ENCODE measurements at places on chromosomes 12 and 14. TPM values are rescaled to one million over a fixed set of nuclear protein-coding genes. Genes with fewer than 3 reads are reported as not detected.
A peak's percentile ranks its signal among the peaks of the same experiment; 100 is the strongest.

- no peak for DNase-seq
Observed at GRCh38 chr14:53888535-53889386, 67.9 kb downstream of the BMP4 start.

DNA sequence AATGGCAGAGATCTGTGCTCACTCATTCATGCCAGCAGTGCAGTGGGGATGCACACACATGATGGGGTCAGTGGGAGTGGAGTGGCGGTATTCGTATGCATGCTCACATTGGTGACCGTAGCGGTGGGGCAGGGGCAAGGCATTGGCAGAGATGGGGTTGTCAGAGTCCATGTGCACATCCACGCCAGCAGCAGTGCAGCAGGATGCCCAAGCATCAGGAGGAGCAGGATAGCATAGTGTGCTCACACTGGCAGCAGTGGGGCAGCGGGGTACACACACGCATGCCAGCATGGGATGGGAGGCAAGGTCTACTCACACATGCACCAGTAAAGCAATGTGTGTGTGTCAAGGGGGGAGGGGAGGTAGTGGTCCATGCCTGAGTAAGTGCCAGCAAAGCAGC, 89.4 kb upstream of the GARIN6 start:
- peak; percentile 22 for DNase-seq

DNA sequence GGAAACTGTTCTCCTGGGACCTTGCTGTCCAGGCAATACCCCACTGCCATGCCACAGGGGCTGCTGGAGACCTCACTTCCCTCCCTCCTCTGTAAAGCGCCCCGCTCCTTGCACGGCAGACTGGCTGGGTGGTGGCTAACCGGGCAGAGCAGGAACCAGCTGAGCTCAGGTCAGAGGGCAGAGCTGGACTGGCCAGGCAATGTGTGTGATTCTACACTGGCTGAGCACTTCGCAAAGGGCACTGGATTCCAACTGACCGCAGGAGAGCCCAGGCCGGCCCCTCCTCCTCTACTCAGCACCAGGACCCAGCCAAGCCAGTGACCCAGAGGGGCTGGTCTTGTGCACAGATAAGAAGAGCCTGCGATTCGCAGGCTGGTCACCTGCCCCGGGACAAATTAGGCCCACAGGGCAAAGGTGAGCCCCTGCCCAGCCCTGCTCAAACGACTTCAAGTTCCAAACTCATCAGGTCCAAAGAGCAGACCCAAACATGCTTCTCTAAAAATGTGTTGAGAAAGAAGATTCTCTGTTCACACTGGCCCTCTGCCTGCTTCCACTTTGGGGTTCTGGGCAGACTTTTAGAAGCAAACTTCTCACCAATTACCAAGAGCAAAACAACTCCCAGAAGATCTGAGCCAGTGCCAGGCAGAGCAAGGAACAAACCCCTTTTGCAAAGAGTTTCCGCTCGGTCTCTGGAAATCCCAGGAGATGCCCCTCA, 54.9 kb upstream of the DIO3 start:
- no peak for DNase-seq

The GARIN6 gene
- total RNA-seq: not detected

GRCh38 chr12:51531284-51531977, 59.6 kb upstream of the SCN8A start:
- DNase-seq: no peak

GRCh38 chr12:54933376-54933775, 51.2 kb downstream of the TESPA1 start:
- DNase-seq: no peak

The DTX1 gene
- 4.7 TPM for total RNA-seq

GRCh38 chr14:53494587-53494986, 341.5 kb upstream of the DDHD1 start:
- no peak for DNase-seq
